Kidney capillary endothelial cell (primary cell): ENCODE measurements at places on chromosomes 16 and 17.
A peak's percentile ranks its signal among the peaks of the same experiment; 100 is the strongest.

DNA sequence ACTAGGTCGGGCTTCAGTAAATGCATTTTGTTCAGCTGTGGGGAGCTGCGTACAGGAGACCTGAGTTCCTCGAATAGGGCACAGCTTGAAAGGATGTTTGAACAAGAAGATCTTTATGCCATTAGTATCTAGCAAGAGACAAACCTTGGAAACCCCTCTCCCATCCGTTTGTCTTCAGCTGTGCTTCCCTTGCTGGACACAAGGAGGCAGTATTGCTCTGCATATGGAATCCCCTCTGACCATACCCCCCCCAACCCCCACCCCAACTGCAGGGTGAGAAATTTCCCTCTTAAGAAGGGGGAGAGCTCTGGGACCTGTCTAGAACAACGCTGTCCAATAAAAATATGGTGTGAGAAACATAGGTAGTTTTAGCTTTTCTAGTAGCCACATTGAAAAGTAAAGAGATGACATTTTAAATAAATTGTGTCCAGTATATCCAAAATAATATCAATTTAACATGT, 1.6 kb downstream of the MRM1 start:
- DNase-seq, result peak; percentile 67

DNA sequence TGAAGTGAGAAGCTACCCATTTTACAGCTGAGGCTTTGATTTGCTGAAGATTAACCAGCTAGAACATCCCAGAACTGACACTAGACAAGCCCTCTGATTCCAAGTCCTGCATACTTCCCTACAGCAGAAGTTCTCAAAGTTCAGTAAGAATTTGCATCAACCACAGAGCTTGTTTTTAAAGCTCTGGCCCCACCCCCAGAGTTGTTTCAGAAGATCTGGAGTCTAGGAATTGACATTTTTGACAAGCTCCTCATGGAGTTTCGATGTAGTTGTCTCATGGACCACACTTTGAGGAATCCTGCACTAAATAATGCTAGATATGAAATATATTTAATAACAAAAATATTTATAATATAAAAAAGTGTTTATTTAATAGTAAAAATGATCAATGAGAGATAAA, 120.3 kb upstream of the ADAMTS18 start:
- DNase-seq, result no peak

DNA sequence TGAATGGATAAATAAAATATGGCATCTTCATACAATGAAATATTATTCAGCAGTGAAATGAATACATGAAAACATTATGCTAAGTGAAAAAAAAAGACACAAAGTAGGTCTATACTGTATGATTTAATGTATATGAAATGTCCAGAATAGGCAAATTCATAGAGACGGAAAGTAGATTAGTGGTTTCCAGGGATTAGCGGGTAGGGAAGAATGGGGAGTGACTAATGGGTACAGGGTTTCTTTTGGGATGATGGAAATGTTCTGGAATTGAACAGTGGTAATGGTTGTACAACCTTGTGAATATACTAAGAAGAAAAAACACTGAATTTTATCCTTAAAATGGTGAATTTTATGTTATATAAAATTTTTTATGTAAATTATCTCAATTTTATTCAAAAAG, 8.5 kb upstream of the MYCBPAP start:
- DNase-seq, result no peak

DNA sequence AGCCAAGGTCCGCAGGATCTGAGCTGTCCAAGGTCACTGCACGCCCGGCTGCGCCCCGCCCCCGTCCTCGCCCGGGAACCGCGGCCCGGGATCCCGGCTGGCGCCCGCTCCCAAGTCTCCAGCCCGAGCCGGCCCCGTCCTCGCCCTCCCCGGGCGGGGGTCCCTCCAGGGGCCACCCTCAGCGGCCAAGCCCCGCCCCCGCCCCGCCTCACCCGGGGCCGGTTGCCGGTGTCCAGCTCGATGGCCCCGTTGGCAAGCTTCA, 216 bp downstream of the VPS9D1 start:
- peak; percentile 5 for DNase-seq

DNA sequence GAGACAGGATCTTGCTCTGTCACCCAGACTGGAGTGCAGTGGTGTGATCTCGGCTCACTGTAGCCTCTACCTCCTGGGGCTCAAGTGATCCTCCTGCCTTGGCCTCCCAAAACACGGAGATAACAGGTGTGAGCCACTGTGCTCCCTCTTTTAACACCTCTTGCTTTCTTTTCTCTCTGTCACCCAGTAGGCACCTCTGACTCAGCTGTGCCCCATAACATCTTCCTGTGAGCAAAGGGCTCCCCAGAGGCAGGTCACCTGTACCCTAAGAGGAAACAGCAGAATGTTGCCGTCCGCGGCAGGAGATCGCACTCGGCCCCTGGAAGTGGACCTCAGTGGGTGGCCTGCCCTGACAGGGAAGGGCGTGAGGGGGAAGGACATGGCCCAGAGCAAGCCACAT, 918 bp upstream of the NLRC3 start:
- DNase-seq, result no peak
